Activated naive CD8-positive, alpha-beta T cell treated with anti-CD3 and anti-CD28 coated beads for 36 hours (primary cell): ENCODE measurements at places on chromosomes 1 and 21.

- no peak for DNase-seq
Measured at GRCh38 chr1:115313182-115313581, 24.9 kb downstream of the NGF start.

DNA sequence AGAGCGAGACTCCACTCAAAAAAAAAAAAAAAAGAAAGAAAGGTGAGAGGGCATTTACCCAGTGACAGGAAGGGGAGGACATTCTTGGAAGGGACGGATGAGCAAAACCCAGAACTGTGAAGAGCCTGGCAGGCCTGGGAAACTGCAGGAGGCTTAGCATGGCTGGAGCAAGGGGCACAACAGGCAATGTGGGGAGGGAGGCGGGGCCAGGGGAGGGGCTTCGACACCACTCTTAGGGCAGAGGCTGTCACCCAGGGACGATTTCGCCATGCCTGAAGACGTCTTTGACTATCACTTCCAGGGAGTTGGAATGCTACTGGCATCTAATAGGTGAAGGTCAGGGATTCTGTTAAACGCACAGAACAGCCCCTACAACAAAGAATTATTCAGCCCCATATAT lies 184.0 kb downstream of the HUNK start:
- no peak for DNase-seq

- no peak for DNase-seq
Measured at GRCh38 chr1:221376286-221376685, 365.6 kb downstream of the DUSP10 start.

DNA sequence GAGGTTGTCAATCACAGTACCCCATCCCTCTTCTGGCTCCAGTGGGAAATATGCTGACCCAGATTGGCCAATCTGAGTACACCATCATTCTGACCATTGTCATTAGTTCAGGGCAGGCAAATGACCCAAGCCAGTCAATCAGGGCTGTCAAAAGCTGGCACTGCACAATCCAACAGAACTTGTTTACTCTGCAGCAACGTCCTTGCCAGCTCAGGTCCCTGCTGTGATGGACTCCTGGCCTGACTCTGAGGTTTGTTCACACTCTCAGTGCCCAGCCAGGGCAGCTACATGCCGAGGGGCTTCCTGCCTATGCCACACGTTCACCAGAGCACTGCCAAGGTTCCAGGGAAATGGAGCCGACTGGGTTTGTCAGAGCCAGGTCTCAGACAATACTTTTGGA lies 14.7 kb upstream of the OVAAL start:
- no peak for DNase-seq

GRCh38 chr1:16119926-16120325 lies 35.9 kb downstream of the EPHA2 start:
- DNase-seq, result no peak

DNA sequence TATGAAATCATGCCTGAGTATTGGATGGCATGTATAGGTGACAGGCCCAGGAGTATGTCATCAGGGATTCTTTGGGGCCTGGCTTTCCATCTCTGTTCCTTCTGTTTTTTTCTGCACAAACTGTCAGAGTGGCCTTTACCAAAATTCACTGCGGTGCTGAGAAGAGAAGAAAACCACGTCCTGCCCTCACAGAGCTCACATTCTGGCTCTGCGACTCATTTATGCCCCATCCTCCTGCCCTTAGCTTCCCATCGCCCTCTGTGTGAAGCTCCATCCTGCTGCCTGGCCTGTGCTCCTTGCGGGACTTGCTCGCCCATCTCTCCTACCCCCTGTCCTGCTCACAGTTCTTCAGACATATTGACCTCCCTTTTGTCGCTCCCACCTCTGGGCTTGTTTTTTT lies 73.4 kb downstream of the HUNK start:
- no peak for DNase-seq

- no peak for DNase-seq
Measured at GRCh38 chr21:37001441-37001840, 5.1 kb upstream of the RIPPLY3 start.

DNA sequence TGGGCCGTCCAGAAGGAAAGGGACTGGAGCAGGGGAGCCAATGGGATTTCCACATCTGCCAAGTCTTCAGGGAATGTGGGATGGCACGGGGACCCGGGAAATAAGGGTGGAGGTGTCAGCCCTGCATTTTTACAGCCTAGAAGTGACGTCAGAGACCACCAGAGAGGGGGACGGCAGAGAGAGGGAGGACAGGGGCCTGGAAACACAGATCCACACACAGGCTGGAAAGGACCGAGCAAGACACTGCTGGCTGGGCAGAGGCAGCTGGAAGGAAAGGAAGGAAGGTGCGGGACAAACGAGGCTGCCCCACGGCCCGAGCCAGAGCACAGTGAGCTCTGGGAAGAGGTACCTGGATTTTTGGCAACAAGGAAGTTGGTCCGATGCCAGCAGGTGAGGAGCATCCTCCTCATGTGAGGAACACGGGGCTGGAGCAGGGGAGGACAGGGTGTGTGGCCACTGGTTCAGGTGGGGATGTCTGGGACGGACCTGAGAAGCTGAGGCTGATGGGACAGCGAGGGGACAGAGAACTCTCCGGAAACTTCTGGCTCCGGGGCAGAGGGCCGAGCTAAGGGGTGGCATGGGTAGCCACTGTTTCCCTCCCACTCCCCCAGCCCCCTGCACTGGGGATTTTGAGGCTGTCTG lies 138.3 kb downstream of the PGBD5 start:
- DNase-seq, result no peak

DNA sequence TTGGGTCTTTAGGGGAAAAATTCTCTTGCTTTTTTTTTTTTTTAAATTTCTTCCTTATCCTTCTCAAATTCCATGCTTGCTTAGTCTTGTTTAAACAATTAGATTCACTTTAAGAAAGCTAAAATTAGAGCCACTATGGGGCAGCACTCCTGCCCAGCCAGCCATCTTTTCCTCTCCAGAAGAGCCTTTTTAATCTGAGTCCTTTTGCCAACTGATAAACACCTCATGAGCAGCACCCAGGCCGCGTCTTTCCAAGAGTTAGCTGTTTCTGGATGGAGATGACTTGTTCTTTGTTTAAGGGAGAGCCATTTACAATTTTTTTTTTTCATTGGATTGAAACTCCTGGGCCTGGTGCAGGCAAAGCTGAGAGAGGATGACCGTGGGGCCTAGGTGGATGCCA lies 53.3 kb upstream of the TSPAN2 start:
- DNase-seq, result no peak

- no peak for DNase-seq
Measured at GRCh38 chr1:33661811-33662454, 189.5 kb downstream of the ZSCAN20 start.

DNA sequence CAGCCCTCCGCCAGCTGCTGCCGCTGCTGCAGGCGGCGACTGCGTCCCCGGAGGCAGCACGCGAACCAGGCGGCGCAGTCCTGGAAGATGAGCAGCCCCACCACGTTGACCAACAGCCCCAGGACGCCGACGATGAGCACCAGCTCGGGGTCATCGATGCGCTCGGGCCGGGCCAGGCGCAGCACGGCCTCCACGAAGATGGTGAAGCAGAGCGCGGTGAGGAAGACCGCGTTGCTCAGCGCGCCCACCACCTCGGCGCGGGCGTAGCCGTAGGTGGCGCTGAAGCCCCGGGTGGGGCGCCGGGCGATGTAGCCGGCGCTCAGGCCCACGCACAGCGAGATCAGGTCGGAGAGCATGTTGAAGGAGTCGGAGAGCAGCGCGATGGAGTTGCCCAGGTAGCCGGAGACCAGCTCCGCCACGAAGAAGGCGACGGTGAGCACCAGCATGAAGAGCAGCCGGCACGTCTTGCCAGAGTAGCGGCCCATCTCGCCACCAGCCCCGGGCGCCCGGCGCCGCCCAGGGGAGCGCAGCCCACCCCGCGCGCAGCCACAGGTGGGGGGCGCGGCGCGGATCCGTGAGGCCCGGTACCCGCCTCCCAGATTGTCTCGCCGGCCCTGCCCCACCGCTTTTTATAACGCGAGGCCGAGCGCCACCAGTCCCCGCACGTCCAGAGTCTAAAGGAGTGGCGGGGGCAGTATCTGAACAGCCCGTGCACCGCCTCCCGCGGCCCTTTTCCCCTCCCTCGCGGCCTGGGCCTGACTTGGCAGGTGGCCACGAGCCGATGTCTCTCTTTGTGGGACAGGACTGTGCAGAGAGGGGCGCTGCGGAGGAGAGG lies at the start of gene SLC30A10:
Gene SLC30A10 (minus strand): TSS at position 602 of the 835 bp plus-strand sequence. CDS start 117 bp downstream, at position 485.
- DNase-seq, result peak; percentile 12

DNA sequence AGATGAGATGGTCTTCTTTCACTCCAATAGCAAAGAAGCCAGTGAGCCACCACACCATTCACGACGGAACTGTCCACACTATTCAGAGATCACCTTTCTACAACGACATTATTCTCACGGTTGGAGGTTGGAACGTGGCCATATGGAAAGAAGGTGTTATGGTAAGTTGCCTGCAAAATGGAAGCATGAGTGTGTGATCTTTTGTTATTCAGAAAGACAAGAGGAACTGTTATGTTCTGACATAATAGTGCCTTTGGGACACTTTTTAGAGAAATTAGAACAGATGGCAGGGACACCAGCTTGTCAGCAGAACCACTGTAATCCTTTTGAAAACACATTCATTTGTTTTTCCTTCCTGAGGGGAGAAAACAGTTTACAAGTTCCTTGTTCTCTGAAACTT lies 75.8 kb upstream of the MCOLN3 start:
- DNase-seq, result no peak

- no peak for DNase-seq
Measured at GRCh38 chr1:107710005-107710404, 255.0 kb downstream of the VAV3 start.

- DNase-seq, result no peak
Measured at GRCh38 chr1:209557221-209557620, 26.3 kb upstream of the CAMK1G start.

- no peak for DNase-seq
Measured at GRCh38 chr1:182303778-182304177, 87.8 kb downstream of the GLUL start.

- DNase-seq, result no peak
Measured at GRCh38 chr1:230141021-230141648, 74.1 kb downstream of the GALNT2 start.

- DNase-seq, result no peak
Measured at GRCh38 chr1:168833362-168833761, 104.4 kb upstream of the DPT start.

DNA sequence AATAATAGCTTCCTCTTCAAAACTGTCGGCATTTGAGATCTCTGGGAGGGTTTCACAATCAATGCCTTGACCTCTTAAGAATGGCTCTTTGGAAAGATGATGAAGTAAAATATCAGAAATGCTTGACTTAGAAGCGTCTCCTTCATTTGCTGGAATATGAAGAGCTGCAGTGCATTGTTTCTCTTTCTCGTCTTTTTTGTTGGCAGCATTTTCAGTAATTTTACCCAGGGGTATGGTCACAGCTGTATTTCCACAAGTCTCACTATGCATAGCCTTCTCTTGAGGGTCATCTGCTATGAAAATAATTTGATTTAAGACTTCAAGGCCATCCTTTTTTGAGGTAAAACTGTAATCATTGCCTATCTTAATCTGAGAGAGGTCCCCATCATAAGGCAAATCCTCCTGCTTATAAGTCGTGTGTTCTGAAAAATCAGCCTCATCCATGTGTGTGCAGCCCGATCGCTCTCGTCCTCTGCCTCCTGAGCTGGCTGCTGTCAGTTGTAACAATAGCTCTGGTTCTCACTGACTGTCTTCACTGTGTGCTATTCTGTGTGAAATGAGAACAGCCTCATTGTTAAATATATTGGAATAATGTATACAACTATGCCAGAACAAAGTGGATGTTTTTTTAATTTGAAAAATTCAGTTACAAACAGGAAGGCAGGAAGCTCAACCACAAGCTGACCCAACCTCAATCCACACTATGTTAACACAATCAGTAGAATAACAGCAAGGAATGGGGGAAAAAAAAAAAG lies 4.5 kb downstream of the AKNAD1 start:
- no peak for DNase-seq

DNA sequence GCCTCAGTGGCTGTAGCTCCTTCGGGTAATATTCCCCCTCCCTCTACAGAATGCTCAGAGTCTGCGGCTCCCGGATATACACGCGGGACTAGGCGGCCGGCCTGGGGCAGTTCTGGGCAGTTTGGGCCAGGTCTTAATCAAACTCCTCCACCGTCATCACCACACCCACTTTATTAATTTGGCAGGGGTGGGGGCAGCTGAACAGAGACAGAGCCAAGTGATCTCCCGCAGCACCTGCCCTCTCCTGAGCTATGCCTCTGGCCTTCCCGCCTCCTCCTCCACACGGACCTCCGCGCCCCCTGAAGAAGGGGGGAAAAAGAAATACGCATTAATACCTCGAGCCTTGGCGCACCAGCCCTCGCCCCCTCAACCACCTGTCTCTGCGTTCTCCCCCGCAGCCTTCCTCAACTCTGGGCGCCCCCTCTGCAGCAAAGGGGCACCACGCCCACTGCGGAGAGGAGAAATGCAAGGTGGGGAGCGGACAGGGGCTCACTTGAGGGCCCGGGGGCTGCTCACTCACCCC lies 42.6 kb downstream of the CD34 start:
- peak; percentile 40 for DNase-seq

DNA sequence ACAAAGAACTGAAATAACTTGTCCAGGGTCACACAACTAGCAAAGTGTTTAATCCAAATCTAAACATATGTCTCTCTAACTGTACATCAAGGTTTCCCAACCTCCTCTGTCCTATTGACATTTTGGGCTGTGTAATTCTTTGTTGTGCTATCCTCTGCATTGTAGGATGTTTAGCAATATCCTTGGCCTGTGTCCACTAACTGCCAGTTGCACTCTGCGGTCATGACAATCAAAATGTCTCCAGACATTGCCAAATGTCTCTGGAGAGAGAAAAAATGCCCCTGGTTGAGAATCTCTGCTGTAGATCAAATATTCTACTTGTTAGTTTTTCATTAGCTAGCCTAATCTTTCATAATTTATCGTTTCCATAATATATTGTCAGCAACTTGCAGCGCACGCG lies 353.4 kb upstream of the NEGR1 start:
- no peak for DNase-seq

GRCh38 chr1:183238071-183238470 lies 52.0 kb downstream of the LAMC2 start:
- no peak for DNase-seq

GRCh38 chr1:45890078-45890477 lies 86.7 kb downstream of the MAST2 start:
- no peak for DNase-seq

DNA sequence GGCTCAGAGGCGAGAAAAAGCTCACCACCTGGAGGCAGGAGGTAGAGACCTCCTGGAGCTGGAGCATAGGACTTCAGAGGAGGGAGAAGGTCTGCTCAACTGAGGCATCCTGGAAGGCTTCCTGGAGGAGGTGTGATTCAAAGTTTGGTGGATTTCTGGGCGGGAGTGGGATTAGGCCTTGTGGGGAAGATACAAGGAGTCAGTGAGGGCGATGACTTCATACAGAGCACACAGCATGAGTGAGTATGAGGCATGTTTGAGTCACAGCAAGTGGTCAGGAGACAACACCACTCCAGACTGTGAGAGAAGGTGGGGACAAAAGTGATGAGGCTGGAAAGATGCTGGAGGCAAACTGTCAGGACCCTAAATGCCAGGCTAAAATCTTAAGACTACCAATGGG lies 77.6 kb downstream of the MATN1 start:
- no peak for DNase-seq

- peak; percentile 3 for DNase-seq
Measured at GRCh38 chr1:176949033-176949662, 215.4 kb downstream of the ASTN1 start.
